ENCODE measurements at places on chromosomes 7 and 10.

GRCh38 chr7:151697942-151698341 is 178.2 kb upstream of the RHEB start:
- peak; percentile 41 for DNase-seq

GRCh38 chr7:32412471-32412870 is 77.7 kb downstream of the LSM5 start:
- DNase-seq, result no peak

GRCh38 chr10:78398382-78398781 is 364.7 kb downstream of the RPS24 start:
- no peak for DNase-seq

- no peak for DNase-seq
Observed at GRCh38 chr10:71191019-71191418, 21.4 kb upstream of the UNC5B start.

All from NB4 (cell line).